CD4-positive, alpha-beta memory T cell (primary cell): ENCODE measurements at places on chromosomes 3 and 15. TPM values are rescaled to one million over a fixed set of nuclear protein-coding genes. Genes with fewer than 3 reads are reported as not detected.

- DNase-seq = no peak
Measured at GRCh38 chr3:157464321-157464720, 27.7 kb downstream of the PTX3 start.

DNA sequence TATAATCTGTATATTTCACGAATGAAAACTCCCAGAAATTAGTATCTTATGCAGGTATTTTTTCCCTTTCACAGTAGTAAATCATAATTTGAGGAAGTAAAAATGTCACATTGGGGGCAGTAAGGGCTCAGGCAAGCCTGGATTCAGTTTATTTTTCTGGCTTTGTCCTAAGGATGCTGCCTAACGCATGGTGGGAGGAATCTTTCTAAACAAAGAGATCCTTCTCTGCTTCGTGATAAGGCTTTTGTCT, 35.7 kb downstream of the DNASE1L3 start:
- DNase-seq = no peak

Gene SH3BP5
- 55.8 TPM for total RNA-seq

Gene PRKCI
- 27.7 TPM for total RNA-seq

DNA sequence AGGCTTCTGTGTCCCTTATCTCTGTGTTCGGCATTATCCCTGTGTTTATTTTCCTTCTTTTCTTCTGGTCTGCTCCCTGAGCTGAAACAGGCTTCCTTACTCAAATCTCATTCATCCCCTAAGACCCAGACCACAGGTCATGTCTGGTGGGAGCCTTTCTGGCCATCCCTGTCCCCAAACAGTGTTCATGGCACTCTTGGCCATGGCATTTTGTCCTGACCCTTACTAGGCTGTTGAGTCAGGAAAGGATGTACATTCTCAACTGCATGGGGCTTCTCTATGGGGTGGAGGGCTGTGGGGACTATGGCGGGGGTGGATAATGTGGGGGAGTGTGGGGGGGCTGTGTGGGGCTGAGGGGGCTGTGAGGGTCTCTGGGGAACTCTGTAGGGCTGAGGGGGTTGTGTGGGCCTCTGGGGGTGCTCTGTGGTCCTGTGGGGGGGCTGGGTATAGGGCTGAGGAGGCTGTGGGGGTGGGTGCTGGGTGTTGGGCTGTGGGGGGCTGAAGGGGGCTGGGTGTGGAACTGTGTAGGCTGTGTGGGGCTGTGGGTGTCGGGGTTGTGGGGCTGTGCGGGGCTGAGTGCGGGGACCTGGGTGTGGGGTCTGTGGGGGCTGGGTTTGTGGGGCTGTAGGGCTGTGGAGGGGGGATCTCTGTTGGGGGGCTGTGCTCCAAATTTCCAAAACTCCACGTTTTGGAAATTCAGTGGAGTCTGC, 64.3 kb downstream of the KLF13 start:
- no peak for DNase-seq
